ENCODE measurements at places on chromosomes 3 and 15.

GRCh38 chr3:52055537-52056351 is 627 bp downstream of the DUSP7 start:
- DNase-seq, result peak; percentile 48

DNA sequence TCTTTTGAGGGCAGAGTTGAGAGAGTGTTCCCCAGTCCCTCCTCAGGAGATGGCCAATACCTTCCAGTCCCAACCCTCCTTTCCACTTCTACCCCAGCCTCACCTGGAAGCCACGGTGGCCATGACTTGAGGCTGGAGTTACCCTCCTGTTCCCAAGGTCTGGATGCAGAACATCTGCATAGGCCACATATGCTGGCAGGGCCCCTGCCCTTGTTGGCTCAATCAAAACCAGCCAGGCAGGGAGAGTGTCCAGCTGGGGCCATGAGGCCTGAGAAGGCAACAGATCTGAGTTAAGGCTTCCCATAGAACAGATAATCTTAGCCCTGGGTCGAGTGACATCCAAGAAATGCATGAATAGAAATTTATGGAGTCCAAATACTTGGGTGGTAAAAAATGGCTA is 23.6 kb upstream of the VIPR1 start:
- DNase-seq, result no peak

- no peak for DNase-seq
Measured at GRCh38 chr15:98954411-98954810, 53.2 kb downstream of the PGPEP1L start.

GRCh38 chr3:72238801-72239200 is 453.9 kb upstream of the PROK2 start:
- DNase-seq, result no peak

GRCh38 chr3:12465151-12465835 is 19.0 kb upstream of the TSEN2 start:
- no peak for DNase-seq

DNA sequence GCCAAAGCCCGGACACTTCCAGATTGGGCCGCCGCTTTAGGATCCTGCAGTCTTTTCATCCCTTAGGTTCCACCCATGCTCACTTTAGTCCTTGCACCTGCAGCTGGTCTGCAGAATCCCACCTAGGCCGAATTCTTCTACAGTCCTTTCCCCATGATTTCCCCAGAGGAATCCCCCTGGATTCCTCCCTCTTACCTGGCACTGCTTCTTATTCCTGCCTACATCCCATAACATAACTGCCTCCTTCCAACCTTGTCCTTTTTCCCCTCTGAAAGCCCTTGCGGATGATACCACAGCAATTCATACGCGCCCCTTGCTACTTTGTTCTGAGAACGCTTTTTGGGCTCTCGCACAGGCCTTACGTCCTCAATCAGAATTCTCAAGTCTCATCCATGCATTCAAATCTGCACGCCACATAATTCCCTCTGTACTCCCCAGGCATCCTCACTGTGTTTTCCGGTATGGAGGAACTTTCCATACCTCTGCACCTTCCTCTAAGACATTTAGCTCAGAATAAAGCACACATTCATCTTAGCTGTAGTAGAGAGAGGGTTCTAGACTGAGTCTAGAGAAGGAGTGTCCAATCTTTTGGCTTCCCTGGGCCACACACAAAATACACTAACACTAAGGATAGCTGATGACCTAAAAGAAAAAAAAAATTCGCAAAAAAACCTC is 619 bp downstream of the EIF2AK4 start:
- no peak for DNase-seq

- no peak for DNase-seq
Measured at GRCh38 chr3:60190073-60190472, 1061.2 kb downstream of the FHIT start.

- no peak for DNase-seq
Measured at GRCh38 chr15:63891768-63892133, 58.0 kb upstream of the HERC1 start.

DNA sequence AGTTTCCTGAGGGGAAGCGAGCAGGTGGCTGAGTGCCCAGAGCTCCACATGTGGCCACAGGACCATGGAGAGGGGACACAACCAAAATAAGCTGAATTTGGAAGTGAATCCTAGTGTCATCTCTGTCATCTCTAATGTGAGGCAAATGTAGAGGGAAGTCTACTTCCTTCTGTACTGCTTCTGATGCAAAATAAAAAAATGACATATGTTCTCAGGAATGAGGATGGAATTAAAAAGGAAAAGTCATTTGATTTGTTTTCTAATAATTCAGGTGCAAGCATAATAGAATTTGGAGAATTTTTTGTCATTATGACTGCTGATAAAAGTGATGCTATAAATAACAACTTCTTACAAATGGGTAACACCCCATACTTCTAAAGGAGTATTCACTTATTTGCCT is 59.5 kb upstream of the POU1F1 start:
- DNase-seq, result no peak

- DNase-seq, result no peak
Measured at GRCh38 chr3:107760144-107760543, 237.4 kb downstream of the BBX start.

- DNase-seq, result no peak
Measured at GRCh38 chr15:22930782-22931484, 49.2 kb downstream of the CYFIP1 start.

DNA sequence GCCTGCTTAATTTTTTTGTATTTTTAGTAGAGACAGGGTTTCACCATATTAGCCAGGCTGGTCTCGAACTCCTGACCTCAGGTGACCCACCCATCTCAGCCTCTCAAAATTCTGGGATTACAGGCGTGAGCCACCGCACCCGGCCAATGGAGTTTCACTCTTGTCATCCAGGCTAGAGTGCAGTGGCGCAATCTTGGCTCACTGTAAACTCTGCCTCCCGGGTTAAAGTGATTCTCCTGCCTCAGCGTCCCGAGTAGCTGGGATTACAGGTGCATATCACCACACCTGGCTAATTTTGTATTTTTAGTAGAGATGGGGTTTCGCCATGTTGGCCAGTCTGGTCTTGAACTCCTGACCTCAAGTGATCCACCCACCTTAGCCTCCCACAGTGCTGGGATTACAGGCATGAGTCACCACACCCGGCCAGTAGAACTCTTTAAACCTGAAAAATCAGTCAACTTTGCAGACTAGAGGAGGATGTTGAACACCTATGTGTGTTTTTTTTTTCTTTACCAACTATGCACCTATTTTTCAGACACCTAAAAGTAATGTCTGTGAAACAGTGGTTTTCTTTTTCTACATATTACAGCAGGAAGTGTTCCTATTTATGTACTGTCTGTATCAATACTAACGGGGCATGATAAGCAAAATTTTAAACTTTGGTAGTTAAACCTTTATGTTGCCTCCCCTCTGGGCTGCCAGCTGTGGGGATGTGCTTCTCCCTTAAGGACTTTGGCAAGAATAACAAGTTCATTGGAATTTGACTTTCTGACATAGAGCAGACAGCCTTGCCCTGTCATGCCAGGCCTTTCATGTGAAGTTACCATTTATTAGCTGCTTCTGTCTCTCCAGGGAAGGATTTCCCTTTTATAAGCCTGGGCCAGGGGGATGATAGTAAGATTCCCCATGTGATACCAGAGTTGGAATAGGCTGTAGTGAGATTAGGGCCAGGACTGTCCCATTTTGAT is 8.1 kb downstream of the ARIH2 start:
- DNase-seq, result no peak

DNA sequence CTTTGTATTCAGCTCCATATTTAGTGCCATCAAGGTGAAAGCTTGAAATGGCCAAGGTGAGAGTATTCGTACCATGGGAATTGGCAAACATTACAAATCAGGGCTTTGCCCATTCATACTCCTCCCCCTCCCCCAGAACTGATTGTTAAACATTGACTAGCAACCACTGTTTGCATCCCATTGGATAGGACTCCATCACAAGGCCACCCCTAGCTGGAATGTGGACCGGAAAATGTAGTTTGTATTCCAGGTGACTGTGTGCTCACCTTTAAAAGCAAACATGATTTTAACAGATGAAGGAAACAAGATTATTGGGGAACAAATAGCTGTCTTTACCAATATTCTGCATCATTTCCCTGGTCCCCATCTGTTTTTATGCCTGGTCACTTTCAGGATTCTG is 14.1 kb downstream of the ST3GAL6 start:
- no peak for DNase-seq

DNA sequence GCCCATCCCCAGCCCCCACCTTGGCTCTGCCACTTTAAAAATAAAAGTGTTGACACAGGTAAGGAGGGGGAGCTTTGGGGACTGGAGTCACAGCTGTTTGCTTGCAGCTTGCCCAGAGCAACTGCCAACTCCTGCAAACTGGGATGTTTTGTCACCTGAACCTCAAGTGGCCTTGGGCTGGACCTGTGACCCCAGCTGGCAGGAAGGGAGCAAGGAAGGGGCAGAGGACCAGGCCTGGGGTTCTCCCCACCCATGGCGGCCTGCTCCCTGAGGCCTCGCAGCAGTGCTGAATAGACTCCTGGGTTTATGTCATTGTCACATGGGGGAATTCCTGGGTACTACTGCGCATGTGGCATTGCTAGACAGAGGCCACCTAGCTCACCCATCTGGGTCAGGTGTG is 246.9 kb upstream of the TLE3 start:
- no peak for DNase-seq

DNA sequence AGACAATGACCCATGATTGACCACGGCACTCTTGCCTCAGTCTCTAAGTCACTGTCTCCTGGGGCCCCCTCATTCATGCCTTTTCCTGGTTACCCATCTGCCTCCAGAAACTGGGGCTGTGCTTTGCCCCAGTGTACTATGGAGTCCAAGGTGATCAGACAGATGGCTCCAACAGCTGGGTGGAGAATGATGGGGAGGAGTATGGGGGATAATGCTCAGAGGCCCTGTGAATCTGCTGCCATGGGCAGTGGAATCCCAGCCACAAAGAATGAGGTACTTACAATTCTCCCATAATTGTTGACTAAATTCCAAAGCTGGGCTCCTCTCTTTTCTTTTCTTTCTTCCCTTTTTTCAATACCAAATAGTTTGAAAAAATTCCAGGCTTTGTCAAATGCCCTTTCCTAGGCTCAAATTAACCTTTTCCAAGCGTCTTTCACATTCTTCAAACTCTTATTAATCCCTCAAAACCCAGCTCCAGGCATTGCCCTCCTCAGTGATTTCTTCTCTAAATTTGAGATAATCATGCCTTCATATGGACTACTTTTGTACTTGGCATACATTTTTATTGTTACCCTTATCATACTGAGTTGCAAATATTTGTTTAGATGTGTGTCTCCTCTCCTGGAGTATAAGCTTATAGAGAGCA is 148.5 kb upstream of the ICE2 start:
- DNase-seq, result no peak

DNA sequence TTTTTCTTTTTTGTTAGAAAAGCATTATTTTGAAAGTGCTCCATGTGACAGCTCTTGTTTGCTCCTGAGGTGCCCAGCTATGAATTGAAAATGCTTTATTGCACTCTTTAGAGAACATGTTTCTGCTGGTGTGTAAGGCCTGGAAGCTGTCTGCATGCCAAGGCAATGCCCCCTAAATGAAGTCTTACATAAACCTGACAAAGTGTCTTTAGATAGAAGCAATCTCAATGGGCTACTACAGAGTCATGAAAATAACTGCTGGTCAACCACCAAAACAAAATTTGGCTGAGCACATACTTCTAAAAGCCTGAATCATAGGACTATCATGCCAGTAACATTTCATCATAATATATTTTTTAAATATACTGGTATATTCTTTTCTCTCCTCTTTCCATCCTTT is 178.7 kb downstream of the THRB start:
- no peak for DNase-seq

DNA sequence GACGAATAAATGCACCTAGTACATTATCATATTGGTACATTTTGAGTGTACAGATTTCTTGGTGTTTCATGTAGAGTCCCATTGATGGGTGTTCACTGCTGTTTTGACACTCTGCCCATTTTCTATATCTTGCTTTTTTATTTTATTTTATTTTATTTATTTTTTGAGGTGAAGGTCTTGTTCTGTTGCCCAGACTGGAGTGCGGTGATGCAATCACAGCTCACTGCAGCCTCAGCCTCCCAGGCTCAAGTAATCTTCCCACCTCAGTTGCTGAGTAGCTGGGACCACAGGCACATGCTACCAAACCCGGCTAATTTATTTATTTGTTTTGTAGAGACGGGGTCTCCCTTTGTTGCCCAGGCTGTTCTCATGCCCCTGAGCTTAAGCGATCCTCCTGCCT is 44.2 kb downstream of the DNAJC13 start:
- DNase-seq, result no peak

DNA sequence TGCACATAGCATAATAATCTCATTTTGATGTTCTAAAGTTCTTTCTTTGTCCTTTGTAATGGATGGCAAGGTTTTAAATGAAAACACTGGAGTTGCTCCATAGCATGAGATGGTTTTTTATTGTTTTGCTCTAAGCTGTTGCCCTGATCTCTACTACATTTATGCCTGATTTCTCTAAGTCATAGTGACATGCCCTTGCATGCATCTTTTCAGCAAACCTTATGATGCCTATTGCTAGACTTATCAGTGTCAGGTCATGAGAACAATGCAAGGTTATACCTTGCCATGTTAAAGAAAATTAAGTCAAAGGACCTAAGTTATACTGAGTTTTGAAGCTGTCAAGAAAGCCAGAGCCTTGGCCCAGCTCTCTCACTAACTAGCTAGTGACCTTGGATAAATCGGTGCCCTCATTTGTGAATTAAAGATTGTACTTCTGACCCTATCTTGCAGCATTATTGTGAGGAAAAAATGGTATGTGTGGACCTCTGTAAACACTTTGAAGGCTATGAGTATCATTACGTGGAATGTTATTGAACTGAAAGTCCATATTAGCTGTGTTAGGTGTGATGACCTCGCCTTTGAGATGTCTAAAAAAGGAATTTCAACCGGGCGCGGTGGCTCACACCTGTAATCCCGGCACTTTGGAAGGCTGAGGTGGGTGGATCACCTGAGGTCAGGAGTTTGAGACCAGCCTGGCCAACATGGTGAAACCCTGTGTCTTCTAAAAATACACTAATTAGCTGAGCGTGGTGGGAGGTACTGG is 256.4 kb upstream of the UBE2E1 start:
- no peak for DNase-seq

GRCh38 chr3:13480340-13481318 is 523 bp downstream of the HDAC11 start:
- no peak for DNase-seq

- DNase-seq, result no peak
Measured at GRCh38 chr3:20147361-20147760, 38.6 kb downstream of the SGO1 start.

- no peak for DNase-seq
Measured at GRCh38 chr3:136018876-136019275, 53.3 kb downstream of the PPP2R3A start.

All from activated effector memory CD4-positive, alpha-beta T cell treated with Interleukin-2 at 50 U/mL for 16 hours (primary cell).